ENCODE measurements at places on chromosomes 13 and 19.

DNA sequence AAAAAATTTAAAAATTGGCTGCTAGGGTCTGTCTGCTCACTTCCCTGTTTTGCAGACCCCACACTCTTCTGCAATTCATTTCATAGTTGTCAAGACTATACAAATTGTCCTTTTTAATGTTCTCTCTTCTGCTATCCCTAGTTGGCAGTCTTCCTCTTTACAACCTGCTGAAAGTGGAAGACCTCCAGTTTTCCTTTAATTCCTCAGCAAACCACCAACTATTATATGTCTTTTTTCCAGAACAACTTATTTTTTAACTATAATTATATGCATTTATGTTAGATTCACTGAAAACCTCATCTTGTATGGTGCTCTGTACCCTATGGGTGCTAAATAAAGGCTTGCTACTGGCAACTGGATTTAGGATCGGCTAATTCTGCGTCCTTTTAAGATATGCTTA, 1.1 kb upstream of the PHF11 start:
- no peak for DNase-seq

DNA sequence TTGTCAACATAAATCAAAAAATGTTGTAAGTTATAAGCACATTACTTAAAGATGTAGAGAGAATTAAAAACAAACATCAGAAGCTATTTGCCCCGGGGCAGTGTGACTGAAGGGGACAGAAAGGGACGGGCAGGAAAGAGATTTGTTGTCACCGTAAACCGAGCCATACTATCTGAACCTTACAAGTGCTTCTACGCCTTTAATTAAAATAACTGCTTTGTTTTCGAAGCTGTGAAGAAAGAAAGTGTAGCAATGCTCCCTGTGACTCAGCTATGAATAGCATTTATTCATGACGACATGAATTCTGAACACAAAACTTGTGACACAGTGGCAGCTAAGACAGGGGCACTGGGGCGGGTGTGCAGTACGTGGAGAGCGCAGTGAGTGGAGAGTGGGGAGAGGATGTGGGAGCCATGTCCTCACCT, 30.0 kb downstream of the ZNF787 start:
- no peak for DNase-seq

GRCh38 chr13:110125613-110126272, 181.2 kb downstream of the COL4A1 start:
- no peak for DNase-seq

DNA sequence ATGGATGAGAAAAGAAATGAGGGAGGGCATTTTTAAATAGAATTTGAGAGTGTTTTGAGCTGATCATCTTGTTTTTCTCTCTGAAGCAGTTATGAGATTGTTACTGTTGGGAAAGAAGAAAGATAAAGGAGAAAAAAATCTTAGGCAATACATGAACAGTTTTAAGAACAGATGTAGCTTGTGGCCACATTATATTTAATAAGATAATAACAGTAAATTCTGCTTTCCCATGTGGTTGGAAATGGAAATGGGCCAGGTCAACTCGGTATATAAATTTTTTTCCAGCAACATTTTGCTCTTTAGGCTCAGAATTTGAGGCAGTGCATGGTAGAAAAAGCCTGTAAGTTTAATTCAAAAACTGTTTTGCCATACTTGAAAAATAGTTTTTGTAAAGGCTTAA, 118.7 kb downstream of the POSTN start:
- no peak for DNase-seq

DNA sequence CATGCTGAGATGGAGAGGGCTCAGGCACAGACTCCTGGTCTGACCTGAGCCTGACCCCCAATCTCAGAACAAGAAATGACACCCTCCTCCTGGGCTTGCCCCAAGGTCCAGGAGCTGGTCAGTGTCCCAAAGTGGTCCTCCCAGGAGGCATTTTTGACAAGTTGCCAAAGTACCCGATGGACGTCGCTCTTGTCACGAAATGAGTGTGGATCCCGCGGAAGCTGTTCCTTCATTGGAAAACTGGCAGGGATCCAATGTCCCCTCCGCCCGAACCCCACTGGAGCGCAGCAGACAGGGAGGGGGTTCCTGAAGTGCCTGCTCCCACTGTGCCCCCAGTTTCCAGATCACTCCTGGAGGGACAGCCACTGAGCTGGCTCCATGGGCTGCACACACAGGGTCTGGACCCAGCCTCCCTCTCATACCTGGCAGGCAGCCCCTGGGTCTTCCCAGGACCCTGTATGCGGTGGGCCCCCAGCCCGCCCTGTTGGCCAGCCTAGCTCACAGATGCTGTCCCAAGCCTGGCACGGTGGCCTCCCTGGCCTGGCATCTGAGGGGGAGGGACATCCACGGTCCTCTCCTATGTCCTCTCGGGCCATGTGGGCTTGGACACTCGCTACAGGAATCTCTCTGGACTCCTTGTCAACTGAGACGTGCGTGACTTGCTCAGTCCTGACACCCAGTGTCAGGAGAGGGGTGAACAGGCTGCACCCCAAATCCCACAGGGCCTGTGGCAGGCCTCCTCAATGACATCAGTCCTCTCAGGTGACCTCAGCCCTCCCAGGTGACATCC, 12.8 kb upstream of the ZNF14 start:
- no peak for DNase-seq

DNA sequence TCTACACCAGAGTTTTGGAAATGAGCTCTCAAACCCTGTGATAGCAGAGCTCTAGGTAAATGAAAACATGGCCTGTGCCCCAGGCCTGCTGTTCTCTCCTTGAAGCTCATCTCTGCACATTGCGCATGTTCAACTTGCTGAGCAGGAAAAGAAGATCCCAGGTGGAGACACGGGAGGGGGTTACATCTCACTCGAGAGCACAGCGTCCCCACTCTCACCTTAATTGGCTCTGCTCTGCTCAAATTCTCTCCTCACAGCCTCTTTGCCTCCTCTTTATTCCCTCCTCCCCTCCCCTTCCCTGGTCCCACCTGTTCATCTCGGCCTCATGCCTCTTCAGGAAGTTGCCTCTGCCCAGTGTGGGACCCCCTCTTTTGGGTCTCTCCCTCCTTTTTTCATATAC, 44.7 kb downstream of the RGCC start:
- no peak for DNase-seq

DNA sequence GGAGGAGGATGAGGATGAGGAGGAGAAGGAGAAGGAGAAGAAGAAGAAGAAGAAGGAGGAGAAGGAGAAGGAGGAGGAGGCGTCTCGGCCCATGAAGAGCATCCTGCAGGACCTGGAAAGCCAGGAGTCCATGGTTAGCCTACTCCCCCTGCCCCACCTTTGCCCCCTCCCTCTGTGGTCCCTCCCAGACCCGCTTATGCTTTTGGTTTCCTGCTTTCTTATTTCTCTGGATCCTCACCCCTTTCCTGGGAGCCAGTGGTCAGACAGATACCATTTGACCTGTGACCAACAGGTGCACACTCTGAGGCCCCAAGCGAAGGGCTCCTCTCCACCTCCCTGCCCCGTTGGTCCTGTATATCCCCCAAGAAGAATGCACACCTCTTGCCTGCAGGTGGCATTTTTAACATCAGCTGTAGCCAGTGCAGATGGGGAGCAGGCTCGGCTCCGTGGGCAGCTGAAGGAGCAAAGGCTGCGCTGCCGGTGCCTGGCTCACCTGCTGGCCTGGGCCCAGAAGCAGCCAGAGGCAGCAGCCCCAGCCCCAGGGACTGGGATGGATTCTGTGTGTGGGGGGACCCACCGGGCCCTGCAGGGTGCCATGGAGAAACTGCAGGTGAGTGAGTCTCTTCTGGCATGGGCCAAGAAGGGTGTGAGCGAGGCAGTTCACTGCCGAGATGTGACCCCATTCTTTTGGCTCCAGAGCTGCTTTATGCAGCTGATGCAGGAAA, 32.1 kb upstream of the ZNF492 start:
- DNase-seq = no peak

DNA sequence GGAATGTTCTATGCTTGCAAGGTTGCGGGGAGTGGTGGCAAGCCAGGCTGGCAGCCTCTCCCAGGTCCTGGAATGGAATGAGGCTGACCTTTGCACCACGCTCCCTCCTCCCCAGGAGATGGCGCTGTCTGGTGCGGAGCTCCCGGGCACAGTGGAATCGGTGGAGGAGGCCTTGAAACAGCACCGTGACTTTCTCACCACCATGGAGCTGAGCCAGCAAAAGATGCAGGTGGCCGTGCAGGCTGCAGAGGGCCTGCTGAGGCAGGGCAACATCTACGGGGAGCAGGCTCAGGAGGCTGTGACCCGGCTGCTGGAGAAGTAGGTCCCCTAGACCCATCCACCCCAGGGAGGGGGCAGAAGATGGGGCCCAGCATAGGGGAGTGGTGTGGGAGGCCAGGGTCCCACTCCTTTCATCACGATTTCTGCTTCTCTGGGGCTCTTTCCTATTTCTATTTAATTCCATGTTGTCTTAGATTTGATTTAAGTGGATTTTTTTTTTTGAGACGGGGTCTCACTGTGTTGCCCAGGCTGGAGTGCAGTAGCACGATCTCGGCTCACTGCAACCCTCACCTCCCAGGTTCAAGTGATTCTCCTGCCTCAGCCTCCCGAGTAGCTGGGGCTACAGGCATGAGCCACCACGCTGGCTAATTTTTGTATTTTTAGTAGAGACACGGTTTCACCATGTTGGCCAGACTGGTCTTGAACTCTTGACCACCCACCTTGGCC, 53.2 kb upstream of the SHKBP1 start:
- peak; percentile 73 for DNase-seq

Data from liver (tissue), 10 donors.